ENCODE measurements at places on chromosomes 7 and 10.

- H3K27me3 ChIP-seq: no peaks in the 10 kb centered on the region
- no peak overlapping the region for H3K27ac ChIP-seq
- H3K4me3 ChIP-seq: no peak overlapping the region
- DNase-seq: no peak
- H3K36me3 ChIP-seq: no peaks in the 10 kb centered on the region
Observed at GRCh38 chr7:128743112-128743772, 4.1 kb downstream of the CALU start.

DNA sequence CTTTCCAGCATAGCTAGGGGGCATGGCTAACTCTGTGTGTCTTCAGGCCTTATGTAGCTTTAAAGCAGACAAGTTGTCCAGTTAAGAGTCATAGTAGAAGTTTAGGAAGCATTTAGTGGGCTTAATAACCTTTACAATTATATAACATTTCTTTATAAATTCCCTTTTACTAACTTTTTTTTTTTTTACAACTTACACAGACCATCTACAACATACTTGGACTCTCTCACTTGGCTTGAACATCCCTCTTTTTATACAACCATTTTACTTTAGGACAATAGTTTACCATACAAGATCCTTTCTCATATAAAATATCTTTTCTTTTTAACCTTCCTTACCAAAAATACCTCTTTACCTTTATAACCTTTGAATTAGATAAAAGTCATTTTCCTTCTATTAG lies 26.3 kb downstream of the SP4 start:
- no peaks in the 10 kb centered on the region for H3K27me3 ChIP-seq
- no peaks in the 10 kb centered on the region for H3K4me1 ChIP-seq
- H3K4me3 ChIP-seq: no peak overlapping the region
- DNase-seq: no peak

- DNase-seq: no peak
- no peak overlapping the region for H3K4me3 ChIP-seq
- H3K36me3 ChIP-seq: no peaks in the 10 kb centered on the region
- no peaks in the 10 kb centered on the region for H3K27me3 ChIP-seq
- no peak overlapping the region for H3K27ac ChIP-seq
Observed at GRCh38 chr10:26887611-26888215, 27.0 kb upstream of the ABI1 start.

- no peaks in the 10 kb centered on the region for H3K27me3 ChIP-seq
- no peak overlapping the region for H3K27ac ChIP-seq
Observed at GRCh38 chr10:114647545-114648138, 10.4 kb downstream of the ABLIM1 start.

- H3K36me3 ChIP-seq: no peaks in the 10 kb centered on the region
- H3K27ac ChIP-seq: no peak overlapping the region
- no peak for DNase-seq
Observed at GRCh38 chr7:100840470-100841100, 11.9 kb upstream of the SLC12A9 start.

GRCh38 chr10:104059364-104059763 lies 26.3 kb downstream of the COL17A1 start:
- no peak overlapping the region for H3K27ac ChIP-seq
- no peaks in the 10 kb centered on the region for H3K4me1 ChIP-seq
- H3K4me3 ChIP-seq: no peak overlapping the region
- no peaks in the 10 kb centered on the region for H3K36me3 ChIP-seq

GRCh38 chr7:47049234-47049774 lies 532.6 kb downstream of the TNS3 start:
- no peaks in the 10 kb centered on the region for H3K27me3 ChIP-seq
- no peak overlapping the region for H3K27ac ChIP-seq
- DNase-seq: no peak

DNA sequence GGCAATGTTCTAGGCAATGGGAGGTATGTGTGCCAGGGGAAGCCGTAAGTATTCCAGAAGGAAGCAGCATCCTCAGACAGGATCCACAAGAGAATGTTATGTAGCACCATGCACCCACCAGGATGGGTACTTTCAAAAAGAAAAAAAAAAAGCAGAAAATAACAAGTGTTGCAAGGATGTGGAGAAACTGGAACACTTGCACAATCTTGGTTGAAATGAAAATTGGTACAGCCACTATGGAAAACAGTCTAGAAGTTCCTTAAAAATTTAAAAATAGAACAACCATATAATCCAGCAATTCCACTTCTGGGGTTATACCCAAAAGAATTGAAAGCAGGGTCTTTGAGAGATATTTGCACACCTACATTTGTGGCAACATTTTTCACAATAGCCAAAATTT lies 20.2 kb downstream of the C10orf71 start:
- no peak for DNase-seq
- H3K4me3 ChIP-seq: no peak overlapping the region
- H3K4me1 ChIP-seq: no peaks in the 10 kb centered on the region
- H3K27me3 ChIP-seq: no peaks in the 10 kb centered on the region

DNA sequence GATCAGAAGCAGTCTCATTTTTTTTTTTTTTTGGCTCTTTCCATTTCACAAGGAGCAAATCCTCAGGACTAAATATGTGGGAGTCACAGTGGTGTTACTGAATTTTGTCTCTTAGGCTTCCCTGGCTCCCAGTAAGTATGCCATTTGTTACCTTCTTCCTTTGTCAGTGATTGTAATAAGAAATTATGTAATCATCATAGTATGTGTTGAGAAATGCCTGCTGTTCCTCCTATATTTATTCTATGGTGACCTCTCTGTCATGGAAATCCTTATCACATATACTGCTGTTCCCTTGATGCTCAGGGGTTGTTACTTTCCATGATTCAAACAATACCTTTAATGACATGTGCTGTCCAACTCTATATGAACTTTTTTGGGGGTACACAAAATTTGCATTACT lies 4.8 kb upstream of the OR9A4 start:
- H3K27ac ChIP-seq: no peak overlapping the region
- H3K36me3 ChIP-seq: no peaks in the 10 kb centered on the region
- no peaks in the 10 kb centered on the region for H3K27me3 ChIP-seq
- H3K4me1 ChIP-seq: no peaks in the 10 kb centered on the region

- no peak for DNase-seq
- H3K36me3 ChIP-seq: no peaks in the 10 kb centered on the region
- no peaks in the 10 kb centered on the region for H3K27me3 ChIP-seq
- no peak overlapping the region for H3K4me3 ChIP-seq
- H3K27ac ChIP-seq: no peak overlapping the region
Observed at GRCh38 chr7:85638394-85638793, 451.5 kb upstream of the SEMA3D start.

GRCh38 chr10:116056445-116057293 lies 216.3 kb downstream of the GFRA1 start:
- DNase-seq: no peak
- no peak overlapping the region for H3K27ac ChIP-seq
- H3K4me1 ChIP-seq: no peaks in the 10 kb centered on the region
- no peak overlapping the region for H3K4me3 ChIP-seq
- no peaks in the 10 kb centered on the region for H3K27me3 ChIP-seq

GRCh38 chr10:63697956-63698786 lies 177.0 kb downstream of the REEP3 start:
- H3K27me3 ChIP-seq: no peaks in the 10 kb centered on the region
- no peaks in the 10 kb centered on the region for H3K36me3 ChIP-seq
- H3K27ac ChIP-seq: no peak overlapping the region

- DNase-seq: no peak
- peaks cover 19% of the 10 kb centered on the region for H3K4me1 ChIP-seq
- H3K4me3 ChIP-seq: no peak overlapping the region
- no peaks in the 10 kb centered on the region for H3K27me3 ChIP-seq
- H3K27ac ChIP-seq: no peak overlapping the region
Observed at GRCh38 chr7:149723795-149724495, 49.4 kb downstream of the ZNF467 start.
